ENCODE measurements at places on chromosomes 16 and 17.

- DNase-seq: no peak
These were observed 149.0 kb upstream of the FAM20A start for GRCh38 chr17:68750208-68750562.

GRCh38 chr16:67430504-67430976 lies 381 bp upstream of the HSD11B2 start:
- no peak for DNase-seq

GRCh38 chr17:57135789-57136291 lies 50.8 kb downstream of the AKAP1 start:
- DNase-seq: no peak

DNA sequence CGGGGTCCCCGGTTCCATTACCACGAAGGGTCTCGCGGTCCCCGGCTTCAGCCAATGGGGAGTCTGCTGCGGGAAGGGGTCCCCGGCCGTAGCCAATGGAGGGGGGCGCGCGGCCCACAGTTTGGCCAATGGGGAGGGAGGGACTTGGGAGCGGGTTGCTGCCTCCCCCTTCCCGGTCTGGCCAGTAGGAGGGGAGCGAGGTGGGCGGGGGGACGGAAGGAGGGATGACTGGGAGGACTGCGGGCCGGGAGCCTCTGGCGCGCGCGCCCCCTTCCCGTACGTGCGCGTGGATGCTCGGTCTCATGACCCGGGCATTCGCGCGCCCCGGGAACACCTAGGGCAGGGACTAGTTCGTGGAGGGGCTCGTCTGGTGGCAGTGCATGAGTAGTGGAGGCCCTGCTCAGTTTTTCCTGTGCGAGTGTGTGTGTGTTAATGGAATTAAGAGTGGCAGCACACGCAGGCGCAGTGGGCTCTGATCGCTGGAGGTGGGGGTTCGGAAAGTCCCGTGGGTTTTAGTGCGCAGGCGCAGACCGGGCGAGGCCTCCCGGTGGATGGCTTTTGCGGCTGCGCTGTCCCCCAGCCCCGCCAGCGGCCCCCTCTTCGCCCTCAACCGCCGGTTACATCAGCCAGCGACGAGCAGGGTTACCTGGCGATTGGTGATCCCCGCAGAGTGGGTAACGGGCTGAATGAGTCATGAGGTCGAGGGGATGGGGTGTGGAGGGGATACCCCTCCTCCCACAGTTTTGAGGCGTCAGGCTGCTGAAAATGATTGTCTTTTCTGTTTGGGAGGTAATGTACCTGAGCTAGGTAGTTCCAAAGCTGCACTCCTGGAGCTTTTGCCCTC lies 1.3 kb downstream of the ATXN2L start:
- peak; percentile 95 for DNase-seq

DNA sequence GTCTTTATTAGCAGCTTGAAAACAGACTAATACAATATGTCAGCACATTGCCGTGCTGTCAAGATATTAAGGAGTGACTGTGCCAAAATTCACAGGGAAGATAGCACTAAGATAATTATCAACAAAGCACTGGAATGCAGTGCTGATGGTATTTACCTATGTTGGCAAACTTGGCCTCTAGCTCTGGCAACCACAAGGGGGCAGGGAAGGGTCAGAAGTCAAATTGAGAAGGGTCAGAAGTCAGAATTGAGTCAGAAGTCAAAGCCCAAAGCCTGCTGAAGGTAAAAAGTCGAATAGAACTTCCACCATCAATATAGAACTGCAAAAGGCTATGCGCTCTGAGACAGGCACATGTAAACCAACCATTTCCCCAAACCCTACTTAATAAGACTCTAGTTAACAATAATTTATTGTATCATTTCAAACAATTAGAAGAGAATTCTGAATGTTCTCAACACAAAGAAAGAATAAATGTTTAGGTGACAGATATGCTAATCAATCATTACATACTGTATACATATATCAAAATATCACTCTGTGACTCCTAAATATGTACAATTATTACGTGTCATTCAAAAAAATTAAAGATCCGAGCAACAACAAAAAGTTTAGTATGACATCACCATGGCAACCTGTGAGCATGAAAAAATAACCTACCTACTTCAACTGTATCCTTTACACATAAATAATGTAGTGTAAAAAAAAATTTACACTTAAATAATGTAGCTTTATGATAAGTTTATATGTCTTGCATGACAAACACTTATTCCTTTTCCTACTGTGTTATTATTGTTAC lies 916.1 kb downstream of the KCNJ2 start:
- DNase-seq: no peak

DNA sequence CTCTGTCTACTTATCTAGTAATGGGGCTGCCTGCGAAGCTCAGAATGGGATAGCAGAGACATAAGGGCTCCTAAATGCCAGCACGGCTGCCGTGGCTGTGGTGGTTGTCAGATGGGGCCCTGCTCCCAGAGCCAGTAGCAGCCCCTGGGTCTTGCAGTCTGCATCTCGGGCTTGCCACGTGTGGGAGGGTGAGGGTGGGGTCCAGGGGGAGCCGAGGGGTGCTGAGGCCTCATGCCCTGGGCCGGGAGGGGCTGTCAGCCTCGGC lies 88.8 kb upstream of the GSE1 start:
- no peak for DNase-seq

- DNase-seq: no peak
These were observed 56.9 kb downstream of the VMP1 start for GRCh38 chr17:59764292-59764741.

DNA sequence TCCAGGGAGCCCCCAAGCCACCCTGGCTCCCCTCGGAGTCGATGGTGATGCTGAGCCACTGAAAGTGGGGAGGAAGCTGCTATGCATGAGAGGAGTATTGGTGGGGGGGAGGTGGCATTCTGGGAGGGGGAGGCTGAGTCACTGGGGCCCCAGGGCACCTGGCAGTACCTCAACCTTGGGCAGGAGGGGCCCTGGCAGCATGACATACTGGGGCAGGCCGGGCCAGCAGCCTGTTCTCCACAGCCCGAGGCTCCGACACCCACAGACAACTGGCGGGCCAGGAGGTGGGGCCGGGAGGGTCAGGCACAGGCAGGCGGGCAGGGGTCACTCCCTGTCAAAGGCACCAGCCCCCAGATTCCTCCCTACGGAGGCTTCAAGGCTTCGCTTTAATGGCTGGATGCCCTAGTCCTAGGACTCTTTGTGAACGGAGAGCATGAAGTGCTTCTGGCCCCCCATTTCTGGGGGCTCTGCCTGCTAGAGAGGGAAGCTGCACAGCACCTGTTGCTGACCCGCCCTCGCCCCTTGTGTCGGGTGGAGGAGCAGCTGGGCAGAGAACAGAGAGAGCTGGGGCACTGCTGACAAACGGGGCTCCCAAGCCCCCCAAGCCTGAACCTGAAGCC lies 928 bp downstream of the CASKIN2 start:
- no peak for DNase-seq
